ENCODE measurements at places on chromosomes 6 and 20.

GRCh38 chr20:33685328-33686099, 671 bp downstream of the E2F1 start:
- DNase-seq, result peak; percentile 79

DNA sequence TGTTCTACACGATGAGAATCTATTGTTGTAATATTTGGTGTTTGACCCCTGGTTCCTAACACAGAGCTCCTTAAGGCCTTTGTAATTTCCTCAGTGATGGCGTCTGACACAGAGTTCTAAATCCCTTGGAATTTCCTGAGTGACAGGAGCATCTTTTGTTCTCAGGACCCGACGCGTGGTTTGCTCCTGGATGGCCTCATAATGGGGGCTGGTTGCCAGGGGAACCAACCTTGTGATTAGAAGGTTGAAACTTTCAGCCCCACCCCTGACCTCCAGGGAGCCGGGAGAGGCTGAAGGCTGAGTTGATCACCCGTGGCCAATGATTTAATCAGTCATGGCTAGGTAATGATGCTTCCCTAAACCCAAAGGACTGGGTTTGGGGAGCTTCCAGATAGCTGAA, 20.5 kb upstream of the ZNF133 start:
- no peak for DNase-seq

GRCh38 chr20:50913690-50914375, 17.4 kb downstream of the ADNP start:
- DNase-seq, result no peak

GRCh38 chr20:44324343-44324742, 12.5 kb upstream of the R3HDML start:
- DNase-seq, result no peak

DNA sequence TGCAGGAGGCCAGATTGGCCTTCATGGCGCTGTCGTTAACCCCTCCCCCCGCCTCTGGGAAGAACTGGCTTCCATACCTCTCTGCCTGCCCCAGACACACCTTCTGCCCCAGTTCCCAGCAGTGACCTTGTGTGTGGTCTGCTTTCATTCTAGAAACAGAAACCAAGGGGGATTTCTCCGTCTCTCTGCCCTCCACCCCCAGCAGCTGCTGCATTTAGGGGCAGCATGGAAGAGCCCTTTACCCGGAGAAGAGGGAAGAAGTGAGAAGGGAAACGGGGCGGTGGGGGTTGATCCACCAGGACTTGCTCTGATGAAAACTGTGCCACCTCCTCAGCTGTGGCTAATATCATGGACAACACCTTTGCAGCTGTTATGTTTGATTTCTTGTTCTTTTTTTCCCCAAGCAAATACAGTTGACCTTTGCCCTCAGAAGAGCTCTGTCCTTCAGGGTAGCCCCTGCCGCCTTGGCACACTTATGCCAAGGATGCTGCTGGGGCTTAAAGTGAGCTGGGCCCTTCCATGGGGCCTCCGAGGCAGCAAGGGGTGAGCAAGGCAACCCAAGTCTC, 6.1 kb downstream of the GLP1R start:
- DNase-seq, result peak; percentile 2

GRCh38 chr6:620950-621349, 36.0 kb downstream of the HUS1B start:
- no peak for DNase-seq

GRCh38 chr6:112337209-112337638, 9.9 kb upstream of the RFPL4B start:
- no peak for DNase-seq

DNA sequence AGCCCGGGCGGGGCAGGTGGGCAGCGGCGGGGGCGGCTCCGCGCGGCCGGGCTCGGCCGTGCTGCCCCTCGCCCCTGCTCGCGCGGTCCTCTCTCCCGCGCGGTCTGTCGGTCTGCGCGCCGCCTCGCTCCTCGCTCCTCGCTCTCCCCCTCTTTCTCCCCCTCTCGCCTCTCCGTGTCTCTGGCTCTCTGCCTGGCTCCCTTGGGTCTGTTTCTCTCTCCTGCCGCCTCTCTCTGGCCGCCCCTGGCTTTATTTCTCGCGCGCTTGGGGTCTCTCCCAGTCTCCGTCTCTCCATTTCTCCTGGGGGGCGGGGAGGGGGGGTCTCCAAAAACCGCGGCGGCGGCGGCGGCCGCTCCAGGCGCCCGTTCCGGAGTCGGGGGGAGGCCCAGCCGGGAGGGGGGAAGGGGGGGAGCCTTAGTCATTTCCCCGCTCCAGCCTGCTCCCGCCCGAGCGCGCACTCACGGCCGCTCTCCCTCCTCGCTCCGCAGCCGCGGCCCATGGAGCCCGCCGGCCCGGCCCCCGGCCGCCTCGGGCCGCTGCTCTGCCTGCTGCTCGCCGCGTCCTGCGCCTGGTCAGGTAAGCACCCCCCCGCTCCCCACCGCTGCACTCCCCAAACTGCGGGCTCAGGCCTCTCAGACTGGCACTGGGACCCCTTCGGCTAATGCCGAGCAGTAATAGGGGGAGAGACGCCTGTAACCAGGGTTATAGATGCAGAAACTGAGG, at the start of gene SIRPA:
SIRPA (plus strand) TSS at position 457 of the 723 bp plus-strand sequence; CDS start at position 498, 41 bp downstream.
- no peak for DNase-seq

DNA sequence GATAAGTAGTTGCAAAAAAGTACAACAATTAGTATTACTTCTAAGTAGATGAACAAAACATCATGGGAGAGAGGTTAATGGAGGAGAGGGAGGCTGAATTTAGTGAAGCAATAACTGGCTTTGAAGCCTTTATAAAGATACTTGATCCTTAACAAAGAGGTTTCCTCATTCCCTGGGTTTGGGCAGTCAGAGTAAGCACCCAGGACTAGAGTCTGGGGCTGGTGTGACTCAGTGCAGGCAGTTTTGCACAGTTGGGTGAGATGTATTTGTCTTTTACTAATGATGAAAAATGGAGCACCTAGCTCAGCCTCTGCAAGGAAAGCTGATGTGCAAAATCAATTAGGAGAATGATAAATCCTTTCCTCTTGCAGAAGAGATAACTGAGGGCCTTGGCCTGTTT, 11.8 kb upstream of the OPN5 start:
- DNase-seq, result no peak

GRCh38 chr20:25991051-25991755, 294.6 kb upstream of the ZNF337 start:
- no peak for DNase-seq

DNA sequence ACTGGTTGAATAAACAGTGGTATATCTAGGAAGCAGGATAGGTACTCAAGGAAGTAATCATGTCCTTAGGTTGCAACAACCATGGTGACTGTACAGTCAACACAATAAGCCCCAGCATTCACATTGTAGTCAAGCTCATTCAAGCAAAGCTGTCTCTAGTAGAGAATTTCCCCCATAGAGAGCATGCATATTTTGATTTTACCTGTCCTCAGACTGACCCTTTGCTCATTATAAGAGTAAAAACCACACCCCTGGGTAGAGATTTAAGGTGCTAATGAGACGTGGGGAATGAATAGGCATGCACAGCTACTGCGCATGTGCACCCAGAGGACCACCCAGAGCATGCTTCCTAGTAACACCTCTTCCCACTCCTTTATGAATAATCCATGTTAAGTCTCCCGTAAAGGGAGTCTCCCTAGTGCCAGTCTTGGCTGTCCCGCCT, 6.1 kb upstream of the RNF8 start:
- DNase-seq, result no peak

DNA sequence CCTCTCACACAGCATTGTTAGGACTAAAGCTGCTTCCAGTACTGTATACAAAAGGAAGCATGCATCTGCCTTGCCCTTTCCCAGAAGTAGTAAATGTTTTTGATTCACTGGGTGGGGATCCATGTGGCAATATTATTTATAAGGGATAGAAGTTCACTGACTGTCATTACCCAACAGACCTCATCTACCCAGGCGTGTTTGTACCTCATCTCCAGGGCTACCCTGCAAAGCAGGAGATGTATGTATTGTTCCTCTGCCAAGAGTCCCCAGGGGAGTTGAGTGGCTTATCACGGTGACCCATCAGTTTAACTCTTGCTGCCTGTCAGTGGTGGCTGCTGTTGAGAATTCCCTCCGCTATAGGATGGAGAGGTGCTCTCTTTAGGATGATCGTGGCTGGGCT, 42.5 kb downstream of the SLC24A3 start:
- DNase-seq, result no peak

GRCh38 chr6:116087437-116088027, 13.1 kb upstream of the NT5DC1 start:
- no peak for DNase-seq

GRCh38 chr20:53898556-53898931, 171.8 kb downstream of the BCAS1 start:
- no peak for DNase-seq

GRCh38 chr6:169172456-169172855, 81.2 kb downstream of the THBS2 start:
- no peak for DNase-seq

- peak; percentile 67 for DNase-seq
These were observed 4.2 kb downstream of the PRSS16 start for GRCh38 chr6:27251606-27252251.

- no peak for DNase-seq
These were observed 120.9 kb upstream of the LRFN2 start for GRCh38 chr6:40708049-40708448.

All from activated naive CD4-positive, alpha-beta T cell treated with anti-CD3 and anti-CD28 coated beads, Interleukin-2, amount 10 ng/mL, durations not matched to agents 7 days and 5 days (primary cell).